ENCODE measurements at places on chromosomes 11 and 22. TPM values are rescaled to one million over a fixed set of nuclear protein-coding genes. Genes with fewer than 3 reads are reported as not detected.

The CCDC116 gene
- 0.37 TPM for total RNA-seq

The CD81 gene
- total RNA-seq: 147 TPM

The UBQLNL gene
- total RNA-seq: not detected

The CARD18 gene
- not detected for total RNA-seq

The SNX32 gene
- 1.6 TPM for total RNA-seq

The OR51M1 gene
- not detected for total RNA-seq

The ALDH3B2 gene
- total RNA-seq: not detected

The TRIM48 gene
- not detected for total RNA-seq

DNA sequence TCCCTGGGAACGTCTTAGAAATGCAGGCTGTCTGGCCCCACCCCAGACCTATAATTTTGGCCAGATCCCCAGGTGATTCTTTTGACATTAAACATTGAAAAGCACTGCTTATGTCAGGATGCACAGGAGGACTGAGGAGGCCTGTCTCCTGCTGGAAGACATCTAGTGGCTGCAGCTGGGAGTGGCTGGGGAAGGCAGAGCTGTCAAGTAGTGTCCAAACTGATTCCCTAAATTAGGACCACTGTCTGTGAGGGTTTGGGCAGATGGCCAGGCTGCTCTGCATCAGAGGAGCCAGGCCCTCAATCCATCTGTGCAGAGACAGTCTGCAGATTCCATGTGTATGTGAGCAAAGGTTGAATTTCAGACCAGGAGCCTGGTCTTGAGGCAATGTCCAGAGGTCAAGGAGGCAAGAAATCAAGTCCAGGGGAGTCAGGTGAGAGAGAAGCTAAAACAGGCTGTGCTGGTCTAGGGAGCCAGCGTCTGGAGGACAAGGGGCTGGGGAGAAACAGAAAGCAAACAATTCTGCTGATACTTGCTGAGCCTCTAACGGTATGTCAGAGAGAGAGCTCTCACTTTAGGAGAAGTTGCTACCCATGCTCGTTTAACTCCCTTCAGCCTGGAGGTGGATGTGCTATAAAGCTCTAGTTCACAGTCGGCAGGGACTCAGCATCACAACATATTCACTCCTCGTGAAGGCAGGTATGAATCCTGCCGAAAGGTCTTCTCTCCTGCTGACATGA is 15.3 kb upstream of the SYTL2 start:
- no peak for ATAC-seq

DNA sequence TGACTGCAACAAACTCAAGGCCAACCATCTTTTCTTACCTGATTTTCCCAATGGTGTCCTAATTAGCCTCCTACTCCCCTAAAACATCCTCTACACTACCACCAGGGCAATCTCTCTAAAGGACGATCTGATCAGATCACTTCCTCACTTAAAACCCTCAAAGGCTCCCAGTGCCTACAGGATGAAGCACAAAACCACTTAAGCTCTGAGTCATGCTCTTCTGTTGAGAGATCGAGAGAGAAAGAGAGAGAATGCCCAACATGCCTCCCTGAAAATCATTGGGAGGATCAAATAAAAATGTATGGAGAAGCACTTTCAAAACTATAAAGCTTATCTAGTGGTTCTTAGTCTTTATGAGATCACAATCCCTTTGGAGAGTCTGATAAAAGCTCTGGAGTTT is 171.1 kb downstream of the CADM1 start:
- ATAC-seq: no peak

DNA sequence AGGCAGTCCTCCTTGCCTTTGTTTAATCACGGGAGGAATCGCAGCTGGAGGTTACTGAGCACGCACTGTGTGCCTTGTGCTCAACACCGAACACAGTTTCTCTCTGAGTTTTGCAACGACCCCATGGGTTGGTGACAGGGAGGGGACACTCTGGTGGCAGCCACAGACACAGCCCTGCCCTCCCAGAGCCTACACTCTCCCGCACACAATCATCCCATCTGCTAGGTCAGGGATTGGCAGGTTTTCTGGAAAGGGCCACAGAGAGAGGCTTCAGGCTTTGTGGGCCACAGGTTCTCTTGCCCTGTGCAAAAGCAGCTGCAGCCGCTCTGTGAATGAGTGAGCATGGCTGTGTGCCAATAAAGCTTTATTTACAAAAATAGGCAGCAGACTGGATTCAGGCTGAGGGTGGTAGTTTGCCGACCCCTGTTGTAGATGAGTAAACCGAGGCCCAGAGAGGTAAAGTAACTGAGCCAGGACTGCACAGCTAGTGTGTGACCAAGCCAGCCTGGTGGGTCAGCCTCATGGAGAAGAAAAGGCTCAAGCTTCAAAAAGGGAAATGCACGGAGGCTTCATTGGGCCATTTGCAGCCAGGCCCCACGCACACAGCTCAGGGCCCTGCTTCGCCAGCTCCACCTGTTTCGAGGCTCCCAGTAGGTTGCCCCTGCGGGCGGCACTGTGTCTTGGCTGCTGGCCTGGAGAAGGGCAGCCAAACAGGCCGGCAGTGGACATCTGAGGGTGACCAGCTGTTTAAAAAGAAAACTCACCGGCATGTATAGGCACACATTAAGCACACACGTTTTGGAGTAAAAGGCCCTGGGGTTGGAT is 16.3 kb downstream of the LTO1 start:
- no peak for ATAC-seq

- ATAC-seq: no peak
These were observed 626.8 kb downstream of the TBC1D22A start for GRCh38 chr22:47389201-47389600.

GRCh38 chr11:27700351-27701301 is at the start of gene BDNF:
Gene BDNF (minus strand): TSS chr11:27700455. CDS start chr11:27658564, 41,891 bp downstream.
- ATAC-seq: peak; percentile 18

GRCh38 chr11:69560141-69560790 is 78.8 kb downstream of the LINC01488 start:
- no peak for ATAC-seq

GRCh38 chr11:63142459-63142858 is 1.6 kb downstream of the SLC22A24 start:
- no peak for ATAC-seq

GRCh38 chr11:64569300-64569970 is 21.6 kb upstream of the SLC22A12 start:
- no peak for ATAC-seq

- ATAC-seq: no peak
These were observed 32.0 kb downstream of the LRRC32 start for GRCh38 chr11:76638270-76639197.

DNA sequence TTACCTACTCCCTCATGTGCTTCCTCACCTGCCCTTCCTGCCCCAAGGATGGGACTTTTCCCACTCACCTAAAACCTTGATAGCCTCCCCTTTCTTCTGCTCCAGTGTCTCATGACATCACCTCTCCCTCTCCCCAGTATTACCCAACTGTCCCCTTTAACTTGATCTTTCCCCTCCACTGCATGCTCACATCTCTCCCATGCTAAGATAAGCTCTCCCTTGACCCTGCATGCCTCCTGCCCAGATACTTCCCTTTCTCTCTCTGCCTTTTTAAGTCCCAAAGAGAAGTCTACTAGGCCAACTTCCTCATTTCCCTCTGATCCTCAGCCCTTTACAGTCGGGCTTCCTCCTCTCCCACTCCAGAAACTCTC is 14.8 kb downstream of the CD3E start:
- no peak for ATAC-seq

DNA sequence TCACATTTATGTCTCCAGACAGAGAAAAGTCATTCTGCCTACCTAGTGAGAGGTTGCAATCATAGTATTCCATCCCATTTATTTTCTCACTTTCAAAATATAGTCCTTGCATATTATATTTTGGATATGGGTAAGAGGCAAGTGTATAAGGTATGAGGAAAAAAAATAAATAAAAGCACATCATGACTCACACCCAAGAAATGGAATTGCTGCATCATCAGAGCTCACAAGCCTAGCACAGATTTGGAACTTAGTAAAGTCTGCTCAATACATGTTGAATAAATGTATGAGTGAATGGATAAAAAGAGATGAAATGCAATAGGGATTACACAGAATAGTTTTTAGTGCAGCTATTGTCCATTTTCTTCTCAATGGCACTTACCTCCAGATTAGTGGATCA is 2.5 kb upstream of the OR51G1 start:
- no peak for ATAC-seq

GRCh38 chr11:72352859-72353551 is 81.3 kb downstream of the CLPB start:
- ATAC-seq: peak; percentile 97

DNA sequence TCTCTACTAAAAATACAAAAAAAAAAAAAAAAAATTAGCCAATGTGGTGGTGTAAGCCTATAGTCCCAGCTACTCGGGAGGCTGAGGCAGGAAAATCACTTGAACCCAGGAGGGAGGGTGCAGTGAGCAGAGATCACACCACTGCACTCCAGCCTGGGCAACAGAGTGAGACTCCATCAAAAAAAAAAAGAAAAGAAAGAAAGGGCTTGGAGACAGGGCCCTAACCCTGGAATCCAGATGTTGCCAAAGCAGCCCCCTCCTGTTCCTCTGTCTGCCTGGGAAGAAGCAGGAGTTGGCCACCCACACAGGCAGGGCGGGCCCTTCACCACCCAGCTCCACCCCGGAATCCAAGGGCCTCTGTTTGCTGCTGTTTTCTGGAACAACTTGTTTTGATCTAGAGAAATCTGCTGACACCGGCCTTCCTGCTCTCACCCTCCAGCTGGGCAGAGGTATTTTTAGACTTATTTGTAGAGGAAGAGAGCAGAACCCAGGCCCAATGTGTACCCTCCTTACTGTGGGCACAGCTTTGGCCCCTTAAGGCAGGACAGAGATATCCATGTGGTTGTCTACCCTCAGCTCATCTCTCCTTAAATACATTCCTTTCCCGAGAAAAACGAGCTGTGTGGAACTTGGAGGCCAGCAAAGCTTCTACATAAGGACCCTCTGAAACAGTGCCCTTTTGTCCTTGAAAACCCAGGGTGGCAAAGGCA is 2.7 kb upstream of the NEAT1 start:
- ATAC-seq: peak; percentile 7

GRCh38 chr22:39068033-39068785 is 8.9 kb upstream of the APOBEC3G start:
- no peak for ATAC-seq

GRCh38 chr11:130527636-130528297 is 79.3 kb downstream of the ADAMTS15 start:
- no peak for ATAC-seq

- no peak for ATAC-seq
These were observed 7.0 kb upstream of the SH3BP1 start for GRCh38 chr22:37632174-37633088.

GRCh38 chr11:82906931-82907330 is 5.4 kb downstream of the DDIAS start:
- no peak for ATAC-seq

DNA sequence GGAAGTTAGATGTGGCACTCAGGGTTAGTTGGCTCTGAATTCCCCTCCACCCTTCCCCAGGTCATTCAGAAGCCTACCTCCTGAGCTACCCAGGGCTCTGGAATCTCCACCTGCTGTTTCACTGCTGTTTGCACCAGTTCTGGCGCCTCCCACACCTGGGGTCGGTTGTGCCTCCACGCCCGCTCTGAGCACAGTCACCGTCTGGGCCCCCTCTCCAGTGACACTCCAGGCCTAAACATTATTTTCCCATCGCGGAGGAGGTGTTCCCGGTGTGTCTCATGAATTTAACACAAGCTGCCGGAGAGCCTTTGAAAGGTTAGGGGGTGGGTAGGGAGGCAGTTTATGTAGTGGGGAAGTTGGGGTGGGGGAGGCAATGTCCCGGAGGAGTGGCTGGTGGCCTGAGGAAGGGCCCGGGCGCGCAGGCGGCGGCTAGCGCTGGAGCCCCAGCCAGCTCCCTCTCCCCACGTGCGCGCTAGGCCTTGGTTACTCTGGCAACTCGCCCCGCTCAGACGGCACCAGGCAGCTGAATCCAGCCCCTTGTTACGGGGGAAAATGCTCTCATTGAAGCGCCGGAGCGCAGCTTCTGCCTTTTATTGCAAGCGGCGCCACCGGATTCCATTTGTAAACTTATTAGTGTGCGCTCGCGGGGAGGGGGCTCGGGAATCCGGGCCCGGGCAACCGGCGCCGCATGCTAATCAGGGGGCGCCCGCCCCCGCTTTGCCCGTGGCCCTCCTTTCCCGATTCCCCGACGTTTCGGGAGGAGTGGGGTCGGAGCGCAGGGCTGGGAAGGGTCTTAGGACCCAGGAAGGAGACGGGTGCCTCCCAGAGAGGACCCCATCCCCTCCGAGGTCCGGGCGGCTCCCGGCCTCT is 52.4 kb downstream of the GRIK4 start:
- ATAC-seq: no peak

GRCh38 chr11:68962527-68963250 is 18.1 kb downstream of the MRGPRD start:
- peak; percentile 62 for ATAC-seq

DNA sequence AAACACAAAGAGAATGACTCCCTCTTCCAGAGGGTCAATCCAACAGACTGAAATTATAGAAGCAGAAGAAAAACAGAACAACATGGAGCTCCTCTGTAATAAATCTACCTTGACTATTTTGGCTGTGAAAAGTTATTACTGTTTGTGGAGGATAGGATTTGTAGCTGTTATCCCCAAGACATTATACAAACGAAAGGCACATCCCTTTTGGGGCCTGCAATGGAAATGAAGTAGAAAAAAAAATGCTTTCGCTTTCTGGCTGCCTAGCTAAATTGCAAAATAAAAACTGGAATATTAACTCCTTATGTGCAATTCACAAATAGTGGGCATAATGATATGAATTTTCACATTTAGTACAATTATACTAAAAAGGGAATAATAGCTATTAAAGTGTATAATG is 123.8 kb upstream of the CCDC179 start:
- no peak for ATAC-seq

DNA sequence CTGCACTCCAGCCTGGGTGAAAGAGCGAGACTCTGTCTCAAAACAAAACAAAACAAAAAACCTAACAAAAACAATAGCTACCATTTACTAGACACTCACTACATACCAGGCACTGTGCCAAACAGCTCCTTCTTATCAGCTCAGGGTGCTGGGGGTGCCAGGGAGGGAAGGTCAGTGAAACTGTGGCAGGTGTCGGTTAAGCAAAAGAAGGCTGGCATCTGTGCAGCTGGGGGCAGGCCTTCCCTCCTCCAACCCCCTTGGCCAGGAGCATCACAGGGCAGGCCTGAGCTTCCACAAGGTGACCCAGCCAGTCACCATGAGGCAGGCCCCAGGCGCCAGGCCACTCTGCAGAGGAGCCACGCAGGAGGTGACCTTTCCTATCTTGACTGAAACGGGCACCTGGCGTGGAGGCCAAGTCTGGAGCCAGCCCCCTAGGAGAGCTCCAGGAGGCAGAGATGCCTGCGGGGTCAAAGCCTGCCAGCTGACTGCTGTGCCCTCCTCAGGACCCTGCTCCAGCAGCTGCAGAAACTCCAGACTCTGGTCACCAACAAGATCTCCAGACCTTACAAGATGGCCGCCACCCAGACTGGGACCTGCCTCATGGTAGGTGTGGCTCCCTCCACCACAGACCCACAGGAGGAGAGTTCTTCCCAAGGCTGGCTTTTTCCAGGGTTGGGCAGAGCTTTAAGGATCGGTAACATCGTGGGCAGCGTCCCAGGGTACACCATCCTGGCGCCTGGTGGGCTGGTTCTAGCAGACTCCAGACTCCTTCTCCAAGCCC is 31.3 kb upstream of the DGKZ start:
- ATAC-seq: no peak

GRCh38 chr11:72591785-72592502 is 82.3 kb downstream of the PDE2A start:
- peak; percentile 73 for ATAC-seq

- ATAC-seq: peak; percentile 97
These were observed 30.2 kb upstream of the TMPRSS5 start for GRCh38 chr11:113736323-113736722.
